Regular cardiac myocyte (primary cell): ENCODE measurements at places on chromosomes 7 and 10. TPM values are rescaled to one million over a fixed set of nuclear protein-coding genes. Genes with fewer than 3 reads are reported as not detected.

Gene LRMDA
- total RNA-seq: 0.38 and 2.0 TPM in 2 replicates

Gene C10orf67
- 0.19 TPM in 1 of 2 replicates, not detected in the other for total RNA-seq

Gene NODAL
- not detected in 2 replicates for total RNA-seq

Gene IFIT2
- total RNA-seq: 12.3 and 22.8 TPM in 2 replicates

Gene ATG9B
- total RNA-seq: under 0.01 and 2.0 TPM in 2 replicates

Gene STRIP2
- 5.2 and 5.9 TPM in 2 replicates for total RNA-seq
